Esophagus squamous epithelium (tissue), 5 donors: ENCODE measurements at places on chromosomes 7 and 10. TPM values are rescaled to one million over a fixed set of nuclear protein-coding genes. Genes with fewer than 3 reads are reported as not detected.

DNA sequence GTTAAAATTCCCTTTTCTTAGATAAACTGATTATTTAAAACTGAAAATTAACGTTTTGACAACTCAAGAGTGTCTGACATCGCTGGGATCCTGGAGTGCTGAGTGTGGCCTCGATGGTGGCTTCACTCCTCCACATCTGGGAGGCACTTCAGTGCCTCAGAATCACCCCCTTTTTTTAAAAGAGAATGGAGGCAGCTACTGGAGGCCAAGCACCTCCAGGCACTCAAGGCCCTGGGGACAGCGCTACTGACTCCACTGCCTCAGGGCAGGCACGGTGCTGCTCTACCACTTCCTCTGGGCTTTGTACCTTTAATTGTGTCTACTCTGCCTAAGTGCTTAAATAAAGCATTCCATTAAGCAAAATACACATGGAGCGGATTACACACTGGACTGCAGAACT, 27.2 kb upstream of the NCAPG2 start:
- DNase-seq = no peak
- H3K27me3 ChIP-seq = no peaks in the 10 kb centered on the region
- H3K4me3 ChIP-seq = no peak overlapping the region
- H3K27ac ChIP-seq = no peak overlapping the region

NEBL gene
- 45.0 TPM for total RNA-seq

GRCh38 chr7:33986951-33987947, 81.9 kb downstream of the BMPER start:
- no peaks in the 10 kb centered on the region for H3K4me1 ChIP-seq
- H3K27ac ChIP-seq = no peak overlapping the region
- H3K27me3 ChIP-seq = no peaks in the 10 kb centered on the region
- DNase-seq = no peak
- H3K36me3 ChIP-seq = no peaks in the 10 kb centered on the region
- no peak overlapping the region for H3K4me3 ChIP-seq

ZCCHC24 gene
- 26.1 TPM for total RNA-seq

TUBB8 gene
- total RNA-seq = not detected

MMRN2 gene
- 3.4 TPM for total RNA-seq

- no peaks in the 10 kb centered on the region for H3K27me3 ChIP-seq
- H3K27ac ChIP-seq = no peak overlapping the region
- H3K36me3 ChIP-seq = no peaks in the 10 kb centered on the region
- no peak overlapping the region for H3K4me3 ChIP-seq
These were observed 308.5 kb downstream of the EXOC4 start for GRCh38 chr7:133561396-133561795.

DNA sequence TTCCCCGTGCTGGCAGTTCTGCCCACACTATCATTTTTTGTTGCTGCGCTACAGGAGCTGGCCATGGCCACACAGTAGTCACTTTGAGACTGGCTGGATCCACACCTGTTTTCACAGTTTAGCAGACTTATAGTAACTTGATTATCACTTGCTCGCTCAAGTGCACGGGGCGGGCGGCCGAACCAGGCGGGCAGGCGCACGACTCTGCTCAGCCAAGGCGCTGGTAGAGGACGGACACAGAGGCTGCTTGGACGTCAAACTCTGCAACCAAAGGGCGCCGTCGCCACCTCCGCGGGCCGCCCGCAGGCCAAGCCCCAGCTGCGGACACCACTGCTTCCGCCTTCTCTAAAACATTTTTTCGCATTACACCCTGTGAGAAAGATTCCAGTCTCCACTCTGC, 38.4 kb upstream of the PHYHIPL start:
- H3K27me3 ChIP-seq = no peaks in the 10 kb centered on the region
- no peak overlapping the region for H3K4me3 ChIP-seq
- no peak for DNase-seq
- H3K36me3 ChIP-seq = no peaks in the 10 kb centered on the region

DNA sequence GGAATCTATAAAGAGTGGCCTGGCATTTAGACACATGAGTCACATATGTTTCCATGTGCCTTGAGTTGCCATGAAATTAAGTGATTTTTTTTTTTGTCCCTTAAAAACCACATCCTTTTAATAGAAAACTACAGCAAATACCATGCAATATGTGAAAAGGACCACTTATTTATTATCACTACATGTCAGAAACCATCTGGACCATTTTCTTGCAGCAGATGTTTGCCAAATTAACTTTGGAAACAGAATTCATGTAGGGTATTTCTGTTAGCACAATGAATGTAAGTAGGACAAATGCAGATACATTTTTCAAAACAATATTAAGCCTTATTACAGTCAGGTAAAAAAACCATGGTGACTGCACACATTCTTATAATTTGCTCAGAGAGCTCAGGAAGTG, 230.6 kb downstream of the REEP3 start:
- no peaks in the 10 kb centered on the region for H3K27me3 ChIP-seq
- no peaks in the 10 kb centered on the region for H3K4me1 ChIP-seq
- H3K27ac ChIP-seq = no peak overlapping the region
- DNase-seq = no peak
- no peak overlapping the region for H3K4me3 ChIP-seq

DNA sequence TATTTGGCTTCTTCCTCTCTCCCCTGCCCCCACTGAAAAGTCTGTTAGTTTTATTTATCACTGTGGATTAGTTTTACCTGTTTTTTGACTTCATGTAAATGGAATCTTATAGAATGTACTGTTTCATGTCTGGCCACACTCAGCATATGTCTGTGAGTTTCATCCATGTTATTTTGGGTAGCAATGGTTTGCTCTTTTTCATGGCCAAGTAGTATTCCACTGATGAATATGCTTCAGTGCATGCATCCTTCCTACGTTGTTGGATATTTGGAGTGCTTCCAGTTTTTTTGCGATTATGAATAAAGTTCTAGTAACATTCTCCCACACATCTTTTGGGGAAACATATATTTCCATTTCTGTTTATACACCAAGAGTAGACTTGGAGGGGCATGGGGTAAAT, 19.1 kb downstream of the TCF7L2 start:
- no peak overlapping the region for H3K4me3 ChIP-seq
- no peak for DNase-seq
- no peaks in the 10 kb centered on the region for H3K36me3 ChIP-seq
- no peak overlapping the region for H3K27ac ChIP-seq

DNA sequence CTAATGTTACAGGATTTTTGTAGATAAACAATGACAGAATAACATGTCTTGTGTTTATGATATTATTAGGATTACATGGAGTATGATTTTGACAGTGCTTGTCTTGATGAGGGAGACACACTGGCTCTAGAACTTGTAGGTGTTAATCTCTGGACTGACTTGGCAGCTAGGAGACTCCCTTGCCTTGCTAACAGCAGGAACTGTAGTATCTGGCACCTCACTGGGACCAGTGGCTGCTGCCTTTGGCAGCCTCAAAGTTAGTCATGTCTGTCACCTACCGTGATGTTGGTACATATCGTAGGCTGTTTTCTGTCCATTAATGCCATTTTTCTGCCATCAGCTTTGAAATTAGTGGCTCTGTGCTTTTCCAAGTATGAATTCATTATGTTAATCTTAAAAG, 261.5 kb downstream of the CDK14 start:
- no peak for DNase-seq
- no peaks in the 10 kb centered on the region for H3K4me1 ChIP-seq
- H3K27me3 ChIP-seq = no peaks in the 10 kb centered on the region
- no peak overlapping the region for H3K4me3 ChIP-seq

DNA sequence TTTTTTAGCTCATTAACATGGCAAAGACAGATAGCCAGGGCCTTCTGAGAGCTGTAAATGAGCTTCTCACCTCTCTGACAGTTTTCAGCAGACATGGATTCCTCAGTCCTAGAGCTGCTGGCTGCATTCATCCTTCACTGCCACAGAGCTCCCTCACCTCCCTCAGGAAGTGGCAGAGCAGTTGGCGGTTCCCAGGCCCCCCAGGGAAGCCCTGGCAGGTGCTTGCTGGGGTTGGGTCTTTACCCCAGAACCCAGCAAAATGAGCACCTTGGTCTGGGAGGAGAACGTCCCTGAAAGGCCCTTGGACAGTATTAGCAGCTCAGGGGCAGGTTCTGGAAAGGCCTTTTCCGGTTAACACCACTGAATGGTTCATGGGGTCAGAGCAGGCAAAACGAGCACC, 288.0 kb downstream of the PTPRN2 start:
- no peaks in the 10 kb centered on the region for H3K27me3 ChIP-seq
- H3K36me3 ChIP-seq = no peaks in the 10 kb centered on the region
- H3K4me3 ChIP-seq = no peak overlapping the region
- H3K27ac ChIP-seq = no peak overlapping the region
- no peak for DNase-seq

DNA sequence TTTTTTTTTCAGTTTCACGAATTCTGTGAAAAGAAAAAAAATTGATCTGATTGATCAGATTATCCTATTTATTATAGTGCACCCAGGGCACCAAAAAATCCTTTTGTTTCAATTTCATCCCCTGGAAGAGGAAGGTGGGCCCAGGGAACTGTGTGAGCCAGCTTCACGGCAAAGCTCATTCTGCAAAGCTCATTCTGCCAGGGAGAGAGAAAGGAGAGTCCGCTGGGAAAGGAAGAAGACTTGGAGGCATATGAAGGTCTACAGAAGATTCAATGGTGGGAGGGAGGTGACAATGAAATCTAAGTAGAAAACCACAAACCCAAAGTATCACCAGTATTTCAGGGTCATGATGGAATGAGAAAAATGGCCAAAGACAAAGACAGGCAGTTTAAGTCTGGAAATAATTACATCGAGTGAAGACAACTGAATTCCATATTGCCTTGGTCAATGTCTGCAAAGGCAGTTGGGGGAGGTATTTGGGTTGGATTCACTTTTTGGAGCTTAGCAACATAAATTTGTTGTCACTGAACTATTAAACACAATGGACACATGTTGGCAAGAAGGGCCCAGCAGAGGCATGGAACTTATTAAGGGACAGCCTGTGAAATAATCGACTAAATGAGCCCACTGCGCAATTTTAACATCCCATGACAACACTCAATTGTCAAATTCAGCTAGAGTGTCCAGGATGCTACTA, 587.8 kb upstream of the MKI67 start:
- H3K27ac ChIP-seq = no peak overlapping the region
- no peaks in the 10 kb centered on the region for H3K27me3 ChIP-seq
- H3K4me1 ChIP-seq = no peaks in the 10 kb centered on the region
- DNase-seq = no peak
- no peak overlapping the region for H3K4me3 ChIP-seq

DNA sequence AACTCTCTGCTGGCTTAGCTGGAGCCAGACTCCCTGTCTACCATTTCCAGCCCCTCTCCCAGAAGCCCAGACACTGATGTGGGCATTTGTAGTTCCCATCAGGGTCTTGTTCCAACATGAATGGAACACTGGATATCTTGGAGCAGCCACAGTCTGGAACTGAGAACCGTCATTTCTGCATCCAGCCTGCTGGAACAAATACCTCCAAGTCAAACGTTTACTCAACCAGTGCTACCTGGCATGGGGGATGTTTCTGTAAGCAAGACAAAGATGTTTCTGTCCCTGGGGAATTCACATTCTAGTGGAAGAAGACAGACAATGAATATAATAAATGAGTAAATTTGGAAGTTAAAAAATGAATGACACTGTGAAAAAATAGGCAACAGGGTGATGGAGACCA, 70.8 kb upstream of the ZNF438 start:
- no peaks in the 10 kb centered on the region for H3K27me3 ChIP-seq
- H3K36me3 ChIP-seq = no peaks in the 10 kb centered on the region
- peaks cover 4% of the 10 kb centered on the region for H3K4me1 ChIP-seq
- no peak overlapping the region for H3K4me3 ChIP-seq
- DNase-seq = no peak

- no peak overlapping the region for H3K4me3 ChIP-seq
- no peaks in the 10 kb centered on the region for H3K27me3 ChIP-seq
- DNase-seq = no peak
- H3K27ac ChIP-seq = no peak overlapping the region
- no peaks in the 10 kb centered on the region for H3K4me1 ChIP-seq
These were observed 87.4 kb upstream of the ITGB1 start for GRCh38 chr10:33045421-33045820.

PURB gene
- 25.6 TPM for total RNA-seq

GRCh38 chr10:1788401-1788800, 51.1 kb upstream of the ADARB2 start:
- no peak for DNase-seq
- no peak overlapping the region for H3K4me3 ChIP-seq
- no peaks in the 10 kb centered on the region for H3K36me3 ChIP-seq
- H3K4me1 ChIP-seq = no peaks in the 10 kb centered on the region
- no peak overlapping the region for H3K27ac ChIP-seq

TMEM229A gene
- not detected for total RNA-seq

ACBD7 gene
- total RNA-seq = not detected

ANXA7 gene
- total RNA-seq = 103 TPM

- no peak overlapping the region for H3K27ac ChIP-seq
- no peaks in the 10 kb centered on the region for H3K27me3 ChIP-seq
- H3K4me3 ChIP-seq = no peak overlapping the region
- H3K4me1 ChIP-seq = peaks cover 7% of the 10 kb centered on the region
These were observed 10.5 kb upstream of the DEPP1 start for GRCh38 chr10:44988957-44989585.

- no peaks in the 10 kb centered on the region for H3K4me1 ChIP-seq
- H3K27ac ChIP-seq = no peak overlapping the region
- no peaks in the 10 kb centered on the region for H3K27me3 ChIP-seq
- H3K36me3 ChIP-seq = no peaks in the 10 kb centered on the region
- H3K4me3 ChIP-seq = no peak overlapping the region
- DNase-seq = no peak
These were observed 67.7 kb upstream of the DRGX start for GRCh38 chr10:49463605-49464004.

TM9SF3 gene
- 86.4 TPM for total RNA-seq

SRRM3 gene
- total RNA-seq = 8.2 TPM

- no peaks in the 10 kb centered on the region for H3K4me1 ChIP-seq
- H3K27me3 ChIP-seq = no peaks in the 10 kb centered on the region
- no peak overlapping the region for H3K27ac ChIP-seq
- H3K4me3 ChIP-seq = no peak overlapping the region
- no peaks in the 10 kb centered on the region for H3K36me3 ChIP-seq
- DNase-seq = no peak
These were observed 35.7 kb upstream of the MTPAP start for GRCh38 chr10:30384701-30385201.

DNA sequence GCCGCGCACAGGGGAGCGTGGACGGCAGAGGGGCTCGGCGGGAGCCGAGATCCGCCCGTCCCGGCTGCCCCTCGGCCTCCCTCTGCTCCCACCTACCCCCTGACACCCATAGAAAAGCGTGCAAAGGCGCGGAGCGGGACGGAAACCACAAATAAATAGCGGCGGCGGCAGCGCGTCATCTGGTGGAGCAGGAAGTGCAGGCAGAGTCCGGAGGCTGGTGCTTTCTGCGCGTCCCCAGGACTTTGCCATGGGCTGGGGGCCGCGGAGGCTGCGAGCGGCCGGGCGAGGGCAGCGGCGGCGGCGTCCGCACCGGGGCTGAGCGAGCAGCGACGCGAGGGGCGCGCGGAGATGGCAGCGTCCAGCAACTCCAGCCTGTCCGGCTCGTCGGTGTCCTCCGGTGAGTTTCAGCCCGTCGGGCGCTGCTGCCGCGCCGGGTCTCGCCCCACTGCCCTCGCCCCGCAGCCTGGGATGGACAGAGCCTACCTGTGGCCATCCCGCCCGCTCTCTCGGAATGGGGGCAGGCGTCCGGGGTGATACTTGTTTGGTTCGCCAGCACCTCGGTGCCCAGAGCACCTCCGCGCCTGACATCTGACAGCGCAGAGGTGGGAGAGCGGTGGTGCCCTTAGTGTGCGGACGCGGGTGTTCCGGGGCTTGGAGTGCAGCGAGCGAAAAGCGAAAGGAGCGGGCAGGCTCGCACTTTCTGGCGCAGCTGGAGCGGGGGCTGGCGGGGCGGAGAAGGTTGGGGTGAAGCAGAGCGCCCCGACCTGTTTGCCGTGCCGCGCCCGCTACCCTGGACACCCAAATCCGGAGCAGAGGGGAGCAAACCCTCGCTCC, at the start of gene CHN2:
TSS of gene CHN2 (plus strand) at position 182 of the 834 bp plus-strand sequence.
- no peak for DNase-seq
- H3K4me3 ChIP-seq = peak within 1 kb of the TSS; percentile 82
- no peaks in the 10 kb centered on the region for H3K27me3 ChIP-seq

HKDC1 gene
- 1.5 TPM for total RNA-seq
